ENCODE measurements at places on chromosomes 5 and 9.

GRCh38 chr5:152608458-152608857, 203.4 kb upstream of the NMUR2 start:
- no peak for DNase-seq

- DNase-seq = no peak
Measured at GRCh38 chr9:134961331-134962064, 43.8 kb upstream of the FCN1 start.

GRCh38 chr9:32735476-32735875, 47.9 kb upstream of the TMEM215 start:
- no peak for DNase-seq

DNA sequence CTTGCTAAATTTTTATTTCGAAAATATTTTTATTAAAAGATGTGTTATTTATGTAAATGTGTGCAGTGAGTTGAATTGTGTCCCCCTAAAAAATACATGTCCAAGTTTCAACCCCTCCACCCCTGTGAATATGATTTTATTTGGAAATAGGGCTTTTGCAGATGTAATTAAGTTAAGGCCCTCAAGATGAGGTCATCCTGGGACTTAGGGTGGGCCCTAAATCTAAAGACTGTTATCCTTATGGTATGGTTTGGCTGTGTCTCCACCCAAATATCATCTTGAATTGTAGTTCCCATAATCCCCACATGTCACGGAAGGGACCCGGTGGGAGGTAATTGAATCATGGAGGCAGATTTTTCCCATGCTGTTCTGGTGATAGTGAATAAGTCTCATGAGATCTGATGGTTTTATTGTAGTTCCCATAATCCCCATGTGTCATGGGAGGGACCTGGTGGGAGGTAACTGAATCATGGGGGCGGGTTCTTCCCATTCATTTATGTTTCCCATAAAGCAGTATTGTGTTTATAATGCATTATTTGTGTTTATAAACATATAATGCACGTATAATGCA, 1.5 kb upstream of the TMED7 start:
- DNase-seq = no peak

GRCh38 chr9:89821081-89821480, 216.3 kb downstream of the GADD45G start:
- DNase-seq = no peak

- DNase-seq = no peak
Measured at GRCh38 chr9:29212397-29213387, 1639.4 kb upstream of the C9orf72 start.

DNA sequence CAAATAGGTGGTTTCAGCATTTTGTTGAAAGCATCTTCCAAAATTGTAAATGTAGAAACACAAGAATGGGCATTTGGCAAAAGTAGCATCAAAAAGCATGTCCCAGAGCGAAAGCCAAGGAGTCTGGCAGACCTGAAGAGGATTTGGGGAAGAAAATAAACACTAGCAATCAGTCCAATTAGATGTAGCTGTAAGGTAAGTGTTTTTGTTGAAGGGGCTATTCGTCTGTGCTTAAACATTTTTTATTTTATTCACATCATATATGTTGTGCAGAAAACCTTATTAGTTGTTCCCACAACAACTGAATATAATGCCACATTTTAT, 954.1 kb upstream of the COX7C start:
- no peak for DNase-seq

DNA sequence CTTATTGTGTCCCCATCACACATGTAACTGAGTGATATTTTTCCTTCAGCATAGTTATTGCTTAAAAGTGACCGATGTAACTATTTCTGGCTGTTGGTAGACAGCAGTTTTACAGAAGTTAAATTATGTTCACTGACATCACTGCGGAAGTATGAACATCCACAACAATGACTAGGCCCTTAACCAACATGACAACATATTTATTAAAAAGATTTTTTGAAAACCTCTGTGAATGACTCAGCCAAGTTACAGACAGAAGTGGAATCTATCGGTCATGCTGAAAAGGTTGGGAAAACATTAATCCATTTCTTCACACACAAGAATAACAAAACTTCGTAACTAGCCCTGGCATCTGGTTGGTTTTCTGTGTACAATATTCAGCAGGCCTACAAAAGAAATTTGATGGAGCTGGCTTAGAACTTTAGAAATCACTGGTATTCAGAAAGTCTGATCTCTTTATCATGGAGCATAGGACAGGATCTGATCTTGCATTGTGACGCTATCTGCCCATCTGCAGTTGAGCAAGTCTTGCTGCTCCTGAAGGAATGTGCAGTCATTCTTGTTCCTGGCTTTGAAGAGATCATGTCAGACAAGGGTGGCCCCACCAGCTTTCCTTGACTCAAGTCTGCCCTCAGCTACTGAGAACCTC, 6.5 kb downstream of the GLIS3 start:
- DNase-seq = peak; percentile 90

- DNase-seq = no peak
Measured at GRCh38 chr9:763692-764091, 77.8 kb upstream of the DMRT1 start.

DNA sequence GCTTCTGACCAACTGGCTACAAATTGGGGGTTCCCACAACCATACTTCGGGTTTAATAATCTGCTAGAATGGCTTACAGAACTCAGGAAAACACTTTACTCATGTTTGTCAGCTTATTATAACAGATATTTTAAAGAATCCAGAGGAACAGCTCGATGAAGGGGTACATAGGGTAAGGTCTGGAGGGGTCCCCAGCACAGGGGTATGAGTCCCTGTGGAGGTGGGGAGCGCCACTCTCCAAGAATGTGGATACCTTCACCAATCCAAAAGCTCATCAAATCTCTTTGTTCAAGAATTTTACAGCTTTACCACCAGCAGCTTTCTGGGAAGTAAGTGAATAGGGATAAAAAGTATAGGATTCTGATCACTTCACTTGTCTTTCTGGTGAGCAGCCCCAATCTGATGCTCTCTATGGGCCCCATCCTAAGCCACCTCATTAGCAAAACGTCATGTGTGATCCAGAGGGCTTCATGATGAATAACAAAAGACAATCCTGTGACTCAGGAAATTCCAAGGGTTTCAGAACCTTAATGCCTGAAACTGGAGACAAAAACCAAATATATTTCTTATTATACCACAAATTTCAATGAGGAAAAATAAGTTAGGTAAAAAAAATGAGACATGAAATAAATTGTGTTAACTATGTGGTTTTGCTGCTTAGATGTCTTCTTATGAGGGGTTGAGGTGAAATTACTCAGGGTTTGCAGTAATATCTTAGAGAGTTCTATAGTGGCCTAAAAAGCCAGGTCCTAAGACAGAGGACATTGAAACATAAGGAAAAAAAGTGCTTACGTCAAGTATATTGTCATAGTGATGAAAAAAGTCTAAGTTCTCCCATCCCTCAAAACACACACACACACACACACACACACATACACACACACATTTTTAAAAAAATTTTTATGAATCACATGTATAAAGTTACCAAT, 290.5 kb downstream of the ANXA1 start:
- no peak for DNase-seq

DNA sequence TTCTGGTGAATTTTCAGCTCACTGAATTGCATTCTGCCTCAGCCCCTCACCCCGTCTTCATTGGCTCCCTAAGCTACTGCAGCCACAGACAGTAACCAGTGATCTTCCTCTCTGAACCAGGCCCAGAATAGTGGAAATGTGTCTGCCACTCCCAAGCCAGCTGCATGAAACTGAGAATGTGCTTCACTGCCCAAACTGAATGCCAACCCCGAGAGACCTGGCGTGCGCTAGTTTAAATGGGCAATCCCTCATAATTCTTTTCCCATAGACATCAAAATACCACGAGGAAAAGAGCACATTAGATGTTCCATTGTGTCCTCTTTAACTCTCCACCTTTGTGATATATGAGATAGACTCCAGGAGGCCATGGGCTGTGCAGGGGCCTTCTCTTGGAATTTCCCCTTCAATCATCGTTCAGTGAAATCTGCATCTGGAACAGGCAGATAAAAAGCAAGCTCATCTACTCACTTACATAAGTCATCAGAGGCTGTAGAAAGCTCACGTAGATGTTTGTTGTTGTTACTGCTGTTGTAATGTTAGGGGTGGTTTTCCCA, 320.2 kb downstream of the NFIB start:
- DNase-seq = no peak

DNA sequence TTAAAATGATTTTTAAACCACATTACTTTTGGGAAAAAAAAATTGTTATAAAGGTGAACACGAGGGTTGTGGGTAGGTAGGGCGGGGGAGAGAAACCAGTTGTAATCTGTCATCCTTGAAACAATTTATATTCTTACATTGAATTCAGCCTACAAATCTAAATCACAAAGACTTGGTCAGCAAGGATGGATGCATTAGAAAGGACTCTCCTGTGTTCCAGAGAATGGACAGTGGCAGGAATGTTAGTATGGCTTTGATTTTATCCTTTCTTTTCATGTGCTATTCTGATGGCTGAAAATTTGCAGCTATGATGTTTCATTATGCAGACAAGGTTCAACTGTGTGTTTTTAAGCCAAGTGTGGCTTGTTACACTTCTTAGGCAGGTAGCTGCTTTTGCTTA, 234.7 kb downstream of the SLF1 start:
- no peak for DNase-seq

- DNase-seq = peak; percentile 69
Measured at GRCh38 chr5:32531885-32532520, 53.4 kb upstream of the SUB1 start.

- no peak for DNase-seq
Measured at GRCh38 chr5:34817558-34818351, 21.2 kb upstream of the TTC23L start.

- no peak for DNase-seq
Measured at GRCh38 chr9:106616026-106616425, 246.9 kb upstream of the ZNF462 start.

- no peak for DNase-seq
Measured at GRCh38 chr5:88861231-88861630, 21.8 kb downstream of the MEF2C start.

DNA sequence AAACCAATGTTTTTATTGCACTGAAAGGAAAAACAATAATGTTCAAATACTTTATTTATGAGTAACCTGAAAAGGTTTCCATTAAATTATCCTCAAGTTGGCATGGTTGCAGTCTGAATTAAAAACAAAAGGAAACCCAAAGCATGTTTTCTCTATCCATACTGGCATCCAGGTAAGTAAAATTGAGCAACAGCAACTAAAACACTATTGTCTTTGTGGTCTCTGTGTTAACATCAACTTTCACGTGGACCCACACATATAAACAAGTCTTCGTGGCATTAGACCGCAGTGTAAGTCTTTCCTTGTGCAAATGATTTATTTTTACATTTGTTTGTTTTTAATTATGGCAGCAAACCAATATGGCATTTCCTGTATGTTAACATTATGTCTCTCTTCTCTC, 757.6 kb downstream of the SEMA5A start:
- DNase-seq = peak; percentile 18

DNA sequence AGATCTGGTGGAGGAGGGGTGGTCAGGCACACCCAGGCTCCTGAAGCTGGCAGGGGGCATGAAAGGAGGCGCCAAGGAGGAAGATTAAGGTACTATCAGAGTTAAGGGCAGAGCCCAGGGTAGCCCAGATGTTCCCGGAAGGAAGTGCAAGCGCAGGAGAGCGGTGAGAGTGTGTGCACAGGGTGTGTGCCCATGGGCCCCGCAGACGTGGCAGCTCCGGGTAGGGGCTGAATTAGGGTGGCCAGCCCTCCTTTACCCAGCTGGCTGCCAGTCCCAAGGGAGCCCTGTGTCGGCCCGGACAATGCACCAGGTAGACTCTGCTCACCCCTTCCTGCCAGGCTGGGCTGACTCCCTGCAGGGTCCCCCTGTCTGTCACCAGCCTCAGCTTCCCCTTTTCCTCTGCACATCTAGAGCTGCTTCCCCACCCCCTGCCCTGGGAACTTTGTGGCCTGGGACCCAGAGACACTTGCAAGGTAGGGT, at the start of gene SMIM33:
Gene SMIM33 (plus strand): TSS at position 184 of the 480 bp plus-strand sequence. CDS start 118 bp downstream, at position 302.
- no peak for DNase-seq

GRCh38 chr9:128151309-128152132, 2.3 kb downstream of the LCN2 start:
- DNase-seq = no peak

GRCh38 chr5:50767588-50767987, 101.2 kb downstream of the PARP8 start:
- no peak for DNase-seq

- DNase-seq = no peak
Measured at GRCh38 chr5:174057206-174057605, 11.7 kb downstream of the NSG2 start.

GRCh38 chr5:27502236-27502635, 463.9 kb upstream of the CDH9 start:
- no peak for DNase-seq

DNA sequence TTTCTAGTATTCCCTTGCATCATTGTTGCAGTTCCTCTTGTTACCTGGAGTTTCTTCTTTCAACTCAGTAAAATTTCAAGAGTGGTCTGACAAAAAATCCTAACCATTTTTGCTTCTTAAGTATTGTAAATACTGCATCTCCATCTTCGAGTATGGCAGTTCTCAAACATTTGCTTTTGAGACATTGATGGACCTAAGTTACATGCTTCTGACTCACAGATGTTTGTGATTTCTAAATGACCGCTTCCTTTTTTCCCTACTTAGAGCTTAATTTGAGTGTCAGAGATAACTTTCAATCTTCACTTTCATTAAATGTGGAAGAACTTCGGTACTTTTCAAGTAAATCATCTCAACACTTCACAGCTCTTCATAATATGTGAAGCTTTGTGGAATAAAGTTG, 4.2 kb downstream of the UHRF2 start:
- DNase-seq = no peak

- peak; percentile 97 for DNase-seq
Measured at GRCh38 chr5:179821298-179822058, 773 bp downstream of the SQSTM1 start.

DNA sequence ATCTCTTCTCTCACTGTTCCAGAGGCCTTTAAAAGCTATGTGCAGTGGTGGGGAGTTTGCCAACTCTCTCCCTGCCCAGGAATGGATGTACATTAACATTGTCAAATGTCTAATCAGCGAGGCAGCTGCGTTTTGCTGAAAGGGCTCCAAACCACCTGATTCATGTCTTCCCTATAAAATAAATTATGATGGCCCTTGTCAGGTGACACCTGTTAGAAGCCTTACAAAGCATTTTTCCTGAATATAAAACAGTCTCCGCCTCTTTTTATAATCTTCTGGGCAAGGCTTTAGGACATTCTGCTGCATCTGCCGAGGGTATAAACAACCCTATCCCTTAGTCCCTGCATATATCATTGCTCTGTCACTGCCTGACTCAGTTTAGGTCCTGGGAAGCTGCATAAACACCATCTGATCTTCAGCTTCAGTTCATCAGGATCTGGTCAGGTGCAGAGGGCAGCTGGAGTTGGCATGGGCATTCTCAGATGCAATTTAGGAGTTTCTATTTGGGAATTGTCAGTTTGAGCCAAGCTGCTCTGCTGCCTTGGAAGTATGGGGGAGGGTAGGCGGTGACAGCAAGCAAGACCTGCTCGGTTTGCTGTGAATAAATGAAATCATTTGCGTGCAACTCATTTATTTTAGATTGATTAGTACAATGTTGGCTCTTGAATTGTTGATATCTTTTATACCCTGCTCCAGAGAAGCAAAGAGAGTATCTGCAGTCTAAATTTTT, 103.5 kb downstream of the ACER2 start:
- no peak for DNase-seq

- no peak for DNase-seq
Measured at GRCh38 chr9:35869621-35870216, 482 bp downstream of the OR13J1 start.

GRCh38 chr9:129501771-129502319, 119.1 kb downstream of the C9orf50 start:
- peak; percentile 44 for DNase-seq

- DNase-seq = peak; percentile 95
Measured at GRCh38 chr9:70924895-70925547, 196.4 kb downstream of the TRPM3 start.

Data from cardiac fibroblast (primary cell).